NCI-H1105 (cell line): ENCODE measurements at places on chromosomes 12 and 14.

DNA sequence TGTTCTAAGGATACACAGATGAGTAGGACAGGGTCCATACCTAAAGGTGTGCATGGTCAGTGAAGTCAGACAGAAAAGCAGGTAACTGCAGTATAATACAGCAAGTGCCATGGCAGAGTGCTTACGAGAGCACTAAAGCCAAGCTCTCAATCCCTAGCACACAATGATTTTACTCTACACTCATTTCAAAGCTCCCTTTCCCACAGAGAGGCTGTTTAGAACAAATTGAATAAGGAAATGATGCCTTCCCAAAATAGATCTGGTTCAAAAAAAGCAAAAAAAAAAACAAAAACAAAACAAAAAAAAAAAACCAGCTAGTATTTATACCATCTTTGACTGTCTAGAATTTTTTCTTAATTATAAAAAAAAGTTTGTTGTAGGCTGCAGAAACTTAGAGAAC lies 74.1 kb downstream of the HECTD4 start:
- DNase-seq, result no peak

DNA sequence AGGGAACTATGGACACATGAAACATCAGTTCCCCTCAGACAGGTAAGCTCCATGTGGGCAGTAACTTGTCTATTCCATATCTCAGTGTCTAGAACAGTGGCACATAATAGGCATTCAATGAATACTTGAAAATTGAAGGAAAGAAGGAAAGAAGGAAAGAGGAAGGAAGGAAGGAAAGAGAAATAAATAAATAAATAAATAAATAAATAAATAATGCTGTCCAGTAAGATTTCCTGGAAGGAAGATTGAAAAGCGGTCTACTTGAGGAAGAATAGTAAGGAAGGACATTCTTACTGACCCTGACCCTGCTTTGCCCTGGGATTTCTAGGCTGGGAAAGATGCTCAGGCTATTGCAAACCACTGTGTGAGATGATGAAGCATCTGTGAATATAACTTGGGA lies 91.5 kb downstream of the PTPRR start:
- no peak for DNase-seq

GRCh38 chr14:104657563-104658324 lies 31.7 kb upstream of the INF2 start:
- DNase-seq, result no peak

DNA sequence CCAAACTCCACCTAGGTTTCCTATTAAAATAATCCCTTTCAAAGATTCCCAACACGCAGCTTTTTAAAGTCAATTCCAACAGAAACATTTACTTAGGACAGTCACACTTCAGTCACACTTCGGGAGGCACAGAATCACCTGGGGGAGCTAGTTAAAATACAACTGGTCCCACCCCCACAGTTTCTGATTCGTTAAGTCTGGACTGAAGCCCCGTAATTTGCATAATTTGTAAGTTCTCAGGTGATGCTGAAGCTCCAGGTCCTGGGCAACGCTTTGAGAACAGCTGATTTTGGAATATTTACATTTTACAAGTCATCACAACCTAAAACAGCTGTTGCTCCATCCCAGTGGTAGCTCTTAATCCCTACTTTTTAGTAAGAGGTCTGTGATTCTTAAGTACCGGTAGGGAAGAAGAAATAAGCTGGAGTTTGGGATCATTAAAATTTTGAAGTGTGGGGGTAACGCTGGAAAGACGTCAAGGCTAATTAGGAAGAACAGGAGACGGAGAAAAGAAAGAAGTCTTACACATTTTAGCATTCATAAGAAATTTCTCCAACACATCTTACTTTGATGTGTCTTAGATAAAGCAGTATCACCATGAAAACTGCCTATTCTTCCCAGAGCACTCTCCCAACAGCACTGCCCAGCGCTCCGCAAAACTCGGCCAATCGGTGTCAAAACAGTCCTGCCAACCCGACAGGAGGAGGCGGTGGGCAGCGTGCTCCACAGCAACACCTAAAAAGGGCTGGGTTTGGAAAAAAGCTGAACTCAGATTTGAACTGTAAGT lies 1.1 kb downstream of the IPO8 start:
- peak; percentile 67 for DNase-seq

DNA sequence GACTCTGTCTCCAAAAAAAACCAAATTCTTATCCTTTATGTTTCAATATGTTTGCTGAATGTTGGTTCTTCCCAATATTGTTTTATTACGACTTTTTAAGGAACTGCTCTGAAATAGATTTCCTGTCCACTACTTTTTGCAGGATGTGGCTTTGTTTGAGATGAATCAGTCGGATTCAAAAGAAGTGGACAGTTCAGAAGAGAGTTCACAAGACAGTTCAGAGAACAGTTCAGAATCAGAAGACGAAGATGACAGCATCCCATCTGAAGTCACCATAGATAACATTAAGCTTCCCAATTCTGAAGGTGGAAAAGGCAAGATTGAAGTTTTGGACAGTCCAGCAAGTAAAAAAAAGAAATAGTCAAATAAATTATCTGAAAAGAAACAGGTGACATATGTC lies 8.2 kb downstream of the NOPCHAP1 start:
- DNase-seq, result no peak

- no peak for DNase-seq
Measured at GRCh38 chr14:105241641-105242040, 6.7 kb upstream of the BTBD6 start.

DNA sequence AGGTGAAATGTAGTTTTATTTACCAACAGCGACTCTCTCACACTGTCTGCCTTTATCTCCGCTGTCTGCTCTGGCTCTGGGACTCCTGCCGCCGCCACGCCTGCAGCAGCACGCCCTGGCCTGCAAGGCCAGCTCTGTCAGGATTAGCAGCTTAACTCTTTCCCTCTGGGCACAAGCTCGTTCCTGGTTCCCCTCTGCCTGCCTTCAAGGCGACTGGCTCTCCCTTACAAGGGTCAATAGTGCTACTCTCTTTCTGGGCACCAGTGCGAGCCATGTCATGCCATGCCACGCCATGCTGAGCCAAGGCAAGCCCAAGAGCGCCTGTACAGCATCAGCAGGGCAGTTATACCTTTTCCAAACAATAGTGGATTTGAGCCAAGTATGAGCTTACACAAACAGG lies 3.6 kb upstream of the CLEC2B start:
- DNase-seq, result peak; percentile 38

DNA sequence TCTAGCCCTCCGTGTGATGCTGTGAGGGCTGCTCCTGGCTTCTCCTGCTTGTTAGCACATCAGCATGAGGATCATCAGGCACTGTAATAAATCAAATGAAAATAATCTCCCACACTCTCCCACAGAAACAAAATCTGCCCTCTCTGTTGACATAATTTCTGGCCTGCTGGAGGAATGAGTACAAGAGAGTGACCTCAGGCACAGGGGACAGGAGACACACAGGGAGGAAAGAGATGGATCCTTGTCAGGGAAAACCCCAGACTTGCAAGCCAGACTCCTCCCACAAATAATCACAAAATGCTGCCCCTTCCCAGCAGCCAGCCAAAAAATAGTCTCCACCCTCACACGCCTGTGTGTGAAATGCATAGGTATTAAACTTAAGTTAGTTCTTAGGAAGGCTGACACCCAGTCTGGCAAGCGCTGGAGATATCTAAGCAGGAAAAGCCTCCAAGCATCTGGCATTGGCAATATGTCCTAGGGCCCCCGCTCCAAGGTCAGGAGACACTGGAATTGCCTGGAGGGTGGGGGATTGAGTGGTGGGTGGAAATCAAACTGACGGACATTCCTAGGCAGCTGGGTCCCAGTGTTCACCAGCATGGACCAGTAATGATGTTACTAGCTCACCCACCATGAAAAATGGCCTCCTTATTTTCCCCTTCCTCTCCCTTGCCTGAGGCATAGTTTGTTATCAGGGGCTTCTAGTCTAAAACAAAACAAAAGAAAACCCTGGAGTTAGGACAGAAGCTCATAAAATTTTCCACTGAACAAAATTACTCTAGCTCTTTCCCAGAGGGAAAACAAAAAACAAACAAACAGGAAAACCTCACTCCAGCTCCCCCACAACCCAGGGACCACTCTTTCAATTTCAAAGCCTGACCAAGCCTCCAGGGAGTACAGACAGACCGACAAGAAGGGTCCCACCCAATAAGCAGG lies 22.0 kb downstream of the SMUG1 start:
- no peak for DNase-seq

GRCh38 chr12:131390412-131391334 lies 320.2 kb upstream of the SFSWAP start:
- no peak for DNase-seq

GRCh38 chr12:121930862-121931261 lies 12.5 kb downstream of the CFAP251 start:
- DNase-seq, result no peak

- DNase-seq, result no peak
Measured at GRCh38 chr14:93017301-93017797, 94.4 kb downstream of the CHGA start.

DNA sequence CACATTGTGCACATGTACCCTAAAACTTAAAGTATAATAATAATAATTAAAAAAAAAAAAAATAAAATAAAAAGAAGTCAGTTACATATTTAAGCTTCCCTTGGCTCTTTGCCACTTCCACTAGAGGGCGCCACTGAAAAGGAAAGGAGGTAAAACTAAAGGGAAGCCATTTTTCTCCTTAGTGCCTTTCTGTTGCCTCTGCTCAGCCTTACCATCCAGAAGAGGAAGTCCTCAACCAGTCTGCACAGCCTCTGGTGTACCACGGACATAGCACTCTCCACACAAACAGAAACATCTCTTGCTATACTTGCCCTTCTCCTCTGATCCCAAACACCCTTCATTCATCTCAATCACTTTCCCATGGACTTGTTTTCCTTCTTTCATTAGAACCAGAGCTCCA lies 169.0 kb upstream of the EEA1 start:
- DNase-seq, result peak; percentile 31

DNA sequence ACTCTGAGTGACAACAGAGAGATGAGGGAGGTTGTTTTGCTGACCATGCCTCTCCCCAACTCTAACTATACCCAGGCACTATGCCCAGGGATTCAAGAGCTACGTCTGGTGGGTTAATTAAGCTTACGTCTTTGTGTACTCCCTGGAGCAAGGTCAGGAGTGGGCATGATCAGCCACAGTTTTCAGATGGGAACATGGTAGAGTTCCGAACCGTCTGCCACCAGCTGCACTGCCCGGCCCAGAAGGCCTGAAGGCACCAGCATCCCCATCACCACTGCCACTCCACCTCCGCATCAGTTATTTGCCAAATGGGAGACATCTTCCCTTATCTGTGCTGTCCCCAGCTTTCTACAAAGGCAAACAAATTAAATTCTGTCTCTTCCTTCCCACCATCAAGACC lies 11.1 kb upstream of the GPX2 start:
- DNase-seq, result no peak

DNA sequence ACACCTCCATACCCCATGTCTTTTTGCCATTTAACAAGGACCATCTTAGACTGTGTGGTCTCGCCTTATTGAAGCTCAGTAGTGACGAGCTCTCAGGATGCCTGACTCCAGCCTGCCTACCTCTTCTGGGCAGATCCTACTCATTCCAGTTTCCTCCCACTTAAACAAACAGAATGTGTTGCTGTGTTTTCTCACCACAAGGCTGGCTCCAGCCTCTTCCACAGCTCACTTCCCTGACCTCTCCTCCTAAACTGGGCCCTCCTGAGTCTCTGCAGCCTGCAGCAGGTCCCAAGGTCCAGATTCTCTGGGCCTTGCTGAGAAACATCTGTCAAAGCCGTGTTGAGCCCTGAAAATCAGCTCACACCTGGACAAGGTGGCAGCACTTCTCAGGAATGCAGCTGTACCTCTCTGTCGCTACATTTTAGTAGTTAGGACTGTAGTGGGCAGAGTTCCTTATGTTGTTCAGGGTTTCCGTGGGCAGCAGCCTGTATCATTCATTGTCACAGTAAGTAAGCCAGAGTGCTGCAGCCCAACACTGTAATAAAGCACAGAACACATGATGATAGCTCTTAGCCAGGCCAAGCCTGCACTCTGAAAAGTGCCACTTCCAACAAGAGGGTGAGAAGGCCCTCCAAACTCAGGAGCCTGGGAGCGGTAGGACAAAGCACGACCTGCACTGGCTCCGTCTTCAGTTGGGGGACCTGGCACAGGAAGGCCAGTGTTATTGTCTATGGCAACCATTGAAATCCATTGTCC lies 68.5 kb downstream of the NKX2-1 start:
- DNase-seq, result no peak

GRCh38 chr14:99395909-99396530 lies 84.6 kb downstream of the SETD3 start:
- DNase-seq, result peak; percentile 88

DNA sequence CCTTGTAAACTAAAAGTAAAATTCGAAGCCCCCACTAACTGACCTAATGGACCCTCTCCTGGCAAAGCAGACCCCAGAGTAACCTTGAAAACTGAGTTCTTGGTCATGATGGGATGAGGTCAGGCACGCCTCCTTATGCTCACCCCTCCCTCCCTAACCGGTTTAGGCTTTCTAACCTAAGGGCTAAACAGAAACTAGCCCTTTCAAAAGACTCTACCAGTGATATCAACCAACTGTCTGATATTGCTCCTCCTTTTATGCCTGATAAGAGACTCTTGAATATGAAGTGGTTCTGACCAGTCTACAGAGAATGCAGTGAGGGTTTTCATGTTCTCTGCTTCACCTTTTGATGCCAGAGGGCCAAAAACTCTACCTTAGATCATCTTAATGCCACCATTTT lies 4.8 kb upstream of the LPCAT3 start:
- no peak for DNase-seq

- DNase-seq, result no peak
Measured at GRCh38 chr14:61104358-61104757, 123.3 kb downstream of the SLC38A6 start.

DNA sequence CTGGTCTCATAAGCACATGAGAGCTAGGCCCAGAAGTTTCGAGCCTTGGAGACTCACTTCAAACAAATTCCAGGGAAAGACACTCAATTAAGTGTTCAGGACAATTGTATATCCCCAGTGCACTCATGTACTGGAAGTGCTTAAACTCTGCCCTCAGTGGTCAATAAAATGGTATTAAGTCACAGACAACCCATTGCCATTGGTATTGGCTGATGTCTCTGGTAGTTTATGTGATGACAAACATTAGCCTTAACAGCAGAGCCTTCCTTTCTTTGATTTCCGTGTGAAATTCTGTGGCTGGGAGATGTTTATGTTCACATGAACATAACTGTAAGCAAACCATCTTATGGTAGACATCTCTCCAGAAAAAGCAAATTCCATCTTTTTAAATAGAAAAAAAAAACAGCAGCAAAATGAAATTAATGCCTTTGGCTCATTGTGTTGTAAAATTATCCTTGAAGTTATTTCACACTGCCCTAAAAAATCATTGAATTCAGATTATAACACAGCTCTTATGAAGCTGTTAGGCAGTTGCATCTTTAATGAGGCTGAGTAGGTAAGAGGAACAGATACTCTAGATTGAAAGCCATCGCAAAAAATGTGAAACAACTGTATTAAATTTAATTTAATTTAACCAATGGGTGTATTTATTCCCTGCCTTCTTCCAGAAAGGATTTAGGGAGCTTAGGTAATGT lies 216.2 kb upstream of the PLEKHG7 start:
- DNase-seq, result no peak

DNA sequence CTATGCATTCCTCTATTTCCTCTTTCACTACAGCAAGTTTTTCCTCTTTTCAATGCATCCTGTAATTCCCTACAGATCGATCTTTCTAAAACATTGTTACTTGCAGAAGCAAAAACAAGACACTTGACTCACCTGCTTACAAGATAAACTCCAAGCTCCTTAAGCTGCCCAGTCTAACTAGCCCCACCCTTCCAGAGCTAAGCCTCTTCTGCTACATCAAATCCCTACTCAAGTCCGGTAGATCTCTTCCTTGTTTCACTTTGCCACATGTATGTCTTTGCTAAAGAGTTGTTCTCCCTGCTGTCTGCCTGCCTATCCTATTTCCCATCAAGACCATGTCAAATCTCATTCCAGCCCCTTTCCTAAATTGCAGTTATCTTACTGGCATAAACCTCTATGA lies 724.8 kb downstream of the C12orf50 start:
- DNase-seq, result no peak
